ENCODE measurements at places on chromosomes 3 and 15.

GRCh38 chr15:67564968-67565345 is 22.5 kb downstream of the MAP2K5 start:
- DNase-seq: no peak

- DNase-seq: no peak
These were observed 436 bp upstream of the SLC9A9 start for GRCh38 chr3:143848704-143849103.

DNA sequence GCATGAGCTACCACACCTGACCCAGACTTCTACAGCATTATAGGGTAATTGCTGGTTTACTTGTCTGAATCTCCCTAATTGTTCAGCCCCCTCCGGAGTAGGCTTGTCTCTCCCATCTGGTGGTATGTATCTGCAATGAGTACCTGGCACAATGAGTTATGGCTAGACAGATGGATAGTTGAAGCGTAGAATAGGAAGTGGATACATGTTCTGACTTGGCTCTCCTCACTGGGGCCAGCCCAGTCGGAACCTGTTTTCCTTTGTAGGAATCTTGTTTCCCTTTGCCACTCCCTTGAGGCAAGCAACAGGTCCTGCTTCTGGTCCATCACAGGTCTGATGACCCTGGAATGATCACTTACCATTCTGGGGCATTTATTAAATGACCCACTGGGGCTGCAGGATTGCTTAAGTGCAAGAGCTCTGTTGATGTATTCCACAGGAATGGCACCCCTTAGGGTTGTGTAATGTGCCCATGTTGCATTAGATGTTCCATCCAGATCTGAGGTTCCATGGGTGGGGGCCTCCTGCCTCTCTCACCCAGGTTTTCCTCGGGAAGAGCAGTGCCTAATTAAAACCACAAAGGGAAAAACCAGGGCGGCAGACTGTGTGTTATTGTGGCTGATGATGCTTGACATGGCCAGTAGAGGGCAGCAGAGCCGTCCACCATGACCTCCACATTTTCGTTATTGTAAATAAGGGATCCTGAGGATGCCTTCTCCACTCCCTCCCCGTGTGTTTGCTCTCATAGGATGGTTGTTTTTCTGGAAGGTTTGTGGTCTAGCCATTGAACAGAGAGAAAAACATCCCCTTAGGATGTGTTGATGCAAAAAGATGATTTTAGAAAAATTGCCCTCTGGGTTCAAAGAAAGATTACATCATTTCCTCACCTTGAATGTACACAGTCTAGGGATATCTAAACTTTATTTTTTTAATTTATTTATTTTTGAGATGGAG is 58.0 kb downstream of the CMTM8 start:
- DNase-seq: peak; percentile 33

- DNase-seq: peak; percentile 16
These were observed 55.0 kb downstream of the CFAP20DC start for GRCh38 chr3:58994746-58995330.

DNA sequence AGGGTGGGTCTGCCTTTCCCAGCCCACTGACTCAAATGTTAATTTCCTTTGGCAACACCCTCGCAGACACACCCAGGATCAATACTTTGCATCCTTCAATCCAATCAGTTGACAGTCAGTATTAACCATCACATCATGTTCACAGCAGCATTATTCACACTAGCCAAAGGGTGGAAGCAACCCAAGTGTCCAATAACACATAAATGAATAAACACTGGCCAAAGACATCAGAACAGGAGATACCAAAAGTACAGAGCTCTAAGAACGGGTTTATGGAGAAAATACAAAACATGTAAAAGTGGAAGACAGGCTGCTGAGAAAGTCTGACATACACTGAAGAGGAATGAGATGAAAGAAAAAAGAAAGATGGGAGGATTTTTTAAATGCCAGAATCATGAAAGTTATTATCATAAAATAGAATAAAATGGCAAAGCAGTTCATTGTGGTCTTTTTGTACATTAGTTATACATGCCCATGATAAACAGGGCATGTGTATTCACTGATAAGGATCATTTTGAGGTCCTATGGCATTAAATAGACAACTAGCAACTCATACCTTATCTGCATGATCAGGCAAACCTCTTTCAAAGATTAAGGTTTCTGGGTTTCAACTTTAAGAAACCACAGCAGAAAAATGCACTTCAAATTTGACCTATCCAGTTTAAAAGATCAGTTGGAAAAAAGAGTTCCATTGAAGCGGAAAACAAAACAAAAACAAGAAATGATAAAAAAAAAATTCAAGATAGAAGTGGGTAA is 22.9 kb downstream of the DNAAF4 start:
- no peak for DNase-seq

DNA sequence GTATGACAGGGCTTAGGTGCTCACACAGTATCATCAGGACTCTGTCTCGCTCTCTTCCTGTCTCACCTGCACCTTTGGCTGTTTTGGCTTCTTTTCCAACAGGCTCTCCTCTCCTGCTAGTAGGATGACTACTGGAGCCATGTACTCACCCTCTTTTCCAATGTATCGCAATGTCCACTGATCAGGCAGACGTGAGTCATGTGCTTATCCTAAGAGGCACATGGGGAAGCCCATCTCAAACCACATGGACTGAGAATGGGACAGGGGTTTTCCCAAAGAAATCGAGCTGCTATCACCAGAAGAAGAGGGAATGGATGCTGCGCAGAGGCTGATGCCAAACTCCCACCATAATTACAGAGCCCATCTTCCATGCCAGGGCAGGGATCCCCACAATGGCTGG is 180.6 kb downstream of the IL5RA start:
- no peak for DNase-seq

DNA sequence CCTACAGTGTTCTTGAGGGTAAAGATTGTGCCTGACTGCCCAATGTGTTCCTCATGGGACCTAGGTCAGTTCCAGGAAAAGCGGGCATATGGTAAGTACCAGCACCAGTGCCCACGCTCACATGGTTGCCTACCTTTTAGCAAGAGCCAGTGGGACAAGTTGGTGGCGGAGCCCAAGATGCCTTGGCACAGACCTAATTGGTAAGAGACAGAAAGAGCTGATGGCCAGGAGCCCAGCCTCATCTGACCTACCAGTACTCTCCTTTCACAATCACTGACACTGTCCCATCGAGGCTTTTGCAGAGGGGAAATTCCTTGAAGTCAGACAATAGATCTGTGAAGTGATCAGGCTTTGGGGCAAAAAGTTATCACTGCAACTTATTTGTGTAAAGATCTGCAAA is 98.4 kb upstream of the BCL6 start:
- no peak for DNase-seq

DNA sequence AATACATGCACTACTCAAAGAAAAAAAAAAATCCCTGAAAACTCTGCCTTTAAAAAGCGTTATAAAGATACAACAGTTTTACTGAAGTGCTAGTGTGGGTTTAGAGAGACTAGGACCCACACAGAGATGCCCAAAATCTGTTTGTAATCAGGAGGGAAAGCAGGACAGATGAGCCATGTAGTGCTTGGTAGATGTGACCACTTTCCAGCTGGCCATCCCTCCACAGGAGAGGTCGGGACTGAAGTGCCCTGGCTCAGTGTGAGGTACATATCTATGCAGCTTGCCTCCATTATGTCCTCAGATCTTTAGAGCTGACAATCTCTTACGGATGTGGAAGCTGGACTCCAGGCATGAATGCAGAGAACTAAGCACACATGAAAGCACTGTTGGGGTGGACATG is 57.5 kb upstream of the NANOGP8 start:
- DNase-seq: no peak

- no peak for DNase-seq
These were observed 1.4 kb upstream of the RSRC1 start for GRCh38 chr3:158108445-158108985.

GRCh38 chr3:186996356-186996755 is 66.0 kb downstream of the ST6GAL1 start:
- no peak for DNase-seq

DNA sequence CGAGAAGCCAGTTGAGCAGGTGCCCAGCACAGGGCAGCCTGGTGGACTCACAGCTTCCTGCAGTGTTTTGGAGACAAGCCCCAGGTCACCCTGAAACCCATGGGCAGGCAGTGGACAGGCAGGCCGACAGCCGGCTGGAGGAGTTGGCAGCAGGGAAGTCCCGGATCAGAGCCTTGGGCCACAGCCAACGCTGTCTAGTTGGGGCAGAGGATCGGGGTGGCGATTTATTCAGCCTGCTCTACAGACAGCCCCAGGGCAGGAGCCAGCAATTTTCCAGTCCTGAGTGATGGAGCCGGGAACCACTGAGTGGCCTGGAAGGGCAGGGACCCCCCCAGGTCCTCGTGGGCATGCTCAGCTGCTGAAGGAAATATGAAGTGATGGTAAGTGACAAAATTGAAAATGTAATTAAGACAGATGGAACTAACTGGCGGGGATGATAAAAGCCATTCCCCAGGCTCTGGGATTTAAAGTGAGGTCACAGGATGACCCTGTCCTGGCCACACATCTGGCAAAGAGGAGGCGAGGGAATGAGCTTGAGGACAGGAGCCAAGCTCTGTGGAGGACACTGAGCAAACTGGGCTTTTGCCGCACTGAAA is 34.4 kb upstream of the TBC1D21 start:
- DNase-seq: no peak

DNA sequence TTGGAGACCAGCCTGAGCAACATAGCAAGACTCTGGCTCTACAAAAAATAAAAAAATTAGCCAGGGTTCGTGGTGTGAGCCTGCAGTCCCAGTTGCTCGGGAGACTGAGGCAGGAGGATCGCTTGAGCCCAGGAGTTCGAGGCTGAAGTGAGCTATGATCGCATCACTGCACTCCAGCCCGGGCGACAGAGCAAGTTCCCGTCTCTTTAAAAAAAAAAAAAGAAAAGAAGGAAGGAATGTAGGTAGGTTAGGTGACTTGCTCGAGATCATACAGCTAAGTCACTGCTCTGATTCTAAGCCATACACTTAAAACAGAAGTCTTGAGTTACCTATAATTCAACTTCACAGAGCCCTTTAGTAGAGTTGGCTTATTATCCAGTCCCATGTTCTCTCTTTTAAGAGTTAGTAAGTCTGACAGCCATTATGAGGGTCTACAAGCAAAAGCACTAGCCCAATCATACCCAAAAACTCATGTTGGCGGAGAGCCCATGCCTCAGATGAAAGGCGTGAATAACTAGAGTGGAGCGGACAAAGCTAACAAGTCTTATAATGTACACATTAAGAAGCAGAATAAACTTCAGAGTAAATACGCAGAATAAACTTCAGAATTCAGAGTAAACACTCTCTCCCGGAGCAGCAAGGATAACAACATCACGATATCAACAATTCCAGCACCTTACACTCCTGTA is 768 bp downstream of the AAGAB start:
- no peak for DNase-seq

DNA sequence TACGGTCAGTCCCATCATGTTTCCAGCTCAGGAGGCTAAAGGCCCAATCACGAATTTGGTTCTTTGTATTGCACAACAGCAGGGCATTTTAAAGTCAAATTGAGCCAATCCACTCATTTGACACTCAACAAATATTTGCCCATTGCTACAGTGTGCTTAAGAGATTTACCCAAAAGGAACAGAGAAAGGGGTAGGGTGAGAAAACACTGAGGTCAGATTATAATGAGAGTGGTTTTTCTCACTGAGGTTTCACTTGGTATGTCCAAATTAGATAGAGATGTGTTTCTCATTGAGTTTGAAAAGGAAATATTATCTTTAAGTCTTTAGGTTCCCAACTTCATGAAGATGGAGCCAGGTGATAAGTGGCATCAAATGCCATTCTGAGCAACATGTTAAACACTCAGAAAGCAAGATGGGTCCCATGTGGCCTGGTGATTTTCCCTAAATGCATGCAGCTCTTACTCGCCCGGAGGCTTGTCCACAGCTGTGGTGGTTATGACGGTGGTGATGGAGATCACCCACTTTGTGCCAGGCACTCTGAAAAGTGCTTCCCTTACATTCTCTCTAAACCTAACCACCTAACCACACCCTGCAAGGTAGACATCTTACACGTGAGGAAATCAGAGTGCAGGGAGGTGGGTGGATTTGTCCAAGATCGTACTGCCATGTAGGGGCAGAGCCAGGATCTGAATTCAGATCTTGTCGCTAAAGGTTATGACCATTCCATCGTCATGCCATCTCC is 31.2 kb upstream of the USP3 start:
- no peak for DNase-seq

DNA sequence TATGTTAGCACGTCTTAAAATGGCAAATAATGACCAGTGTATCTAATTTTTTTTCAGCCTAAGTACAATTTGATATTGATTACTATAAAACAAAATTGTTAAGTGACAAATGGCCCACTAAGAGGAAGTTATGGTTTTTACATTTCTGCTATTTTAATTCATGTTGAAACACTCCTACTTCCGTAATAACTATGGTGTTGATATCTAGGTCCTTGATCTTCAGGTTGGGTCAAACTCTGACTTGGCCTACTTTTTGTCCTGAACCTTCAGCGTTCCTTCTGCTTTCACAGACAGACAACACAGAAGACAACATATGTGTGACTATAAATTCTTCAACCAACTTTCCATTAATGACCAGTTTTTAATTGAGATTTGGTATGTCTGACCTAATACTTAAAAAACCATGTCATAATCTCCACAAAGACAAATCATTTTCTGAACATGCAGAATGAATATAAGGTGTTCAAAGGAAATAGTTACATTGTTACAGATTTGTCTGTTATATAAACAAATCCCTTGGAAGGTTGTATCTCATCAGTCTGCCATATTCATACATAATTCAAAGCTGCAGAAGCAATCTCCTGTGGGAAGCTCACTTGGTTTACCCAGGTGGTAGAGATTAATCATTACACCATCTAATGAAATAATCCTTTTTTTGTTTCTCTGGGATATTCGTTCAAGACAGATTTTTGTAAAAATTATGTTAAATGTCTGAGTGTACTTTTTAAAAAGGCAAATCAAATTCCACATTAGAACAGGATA is 92.1 kb upstream of the TSPAN3 start:
- no peak for DNase-seq

GRCh38 chr15:30877070-30877469 is 26.6 kb upstream of the FAN1 start:
- DNase-seq: no peak

GRCh38 chr3:154224866-154225265 is 99.4 kb downstream of the DHX36 start:
- DNase-seq: no peak

- peak; percentile 22 for DNase-seq
These were observed 580.4 kb upstream of the TBL1XR1 start for GRCh38 chr3:177777699-177778098.

- DNase-seq: no peak
These were observed 96.3 kb downstream of the GHSR start for GRCh38 chr3:172351895-172352466.

GRCh38 chr3:127821394-127821793 is 921 bp downstream of the MGLL start:
- no peak for DNase-seq

All from epithelial cell of prostate (primary cell).